Right hindlimb (tissue), 1 donor: ENCODE measurements at places on chromosomes 7 and 10.

GRCh38 chr10:29657719-29658274 lies 23.0 kb upstream of the SVIL start:
- DNase-seq: no peak

- peak; percentile 58 for DNase-seq
Observed at GRCh38 chr7:42017349-42017986, 219.5 kb downstream of the GLI3 start.

DNA sequence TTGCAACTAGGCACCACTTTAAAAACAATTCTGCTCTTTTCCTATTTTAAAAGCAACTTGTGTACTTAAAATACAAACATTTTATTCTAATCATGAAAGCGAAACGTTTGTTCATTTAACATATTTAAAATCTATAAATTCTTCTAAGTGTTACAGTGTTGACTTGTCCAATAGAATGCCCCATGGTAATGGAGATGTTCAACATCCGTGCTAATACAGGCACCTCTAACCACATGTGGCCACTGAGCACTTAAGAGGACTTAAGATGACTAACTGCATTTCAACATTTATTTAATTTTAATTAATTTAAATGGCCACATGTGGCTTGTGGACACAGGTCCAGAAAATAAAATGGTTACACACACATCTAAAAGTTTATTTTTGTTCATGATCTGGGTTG lies 115.1 kb downstream of the TPK1 start:
- DNase-seq: no peak

DNA sequence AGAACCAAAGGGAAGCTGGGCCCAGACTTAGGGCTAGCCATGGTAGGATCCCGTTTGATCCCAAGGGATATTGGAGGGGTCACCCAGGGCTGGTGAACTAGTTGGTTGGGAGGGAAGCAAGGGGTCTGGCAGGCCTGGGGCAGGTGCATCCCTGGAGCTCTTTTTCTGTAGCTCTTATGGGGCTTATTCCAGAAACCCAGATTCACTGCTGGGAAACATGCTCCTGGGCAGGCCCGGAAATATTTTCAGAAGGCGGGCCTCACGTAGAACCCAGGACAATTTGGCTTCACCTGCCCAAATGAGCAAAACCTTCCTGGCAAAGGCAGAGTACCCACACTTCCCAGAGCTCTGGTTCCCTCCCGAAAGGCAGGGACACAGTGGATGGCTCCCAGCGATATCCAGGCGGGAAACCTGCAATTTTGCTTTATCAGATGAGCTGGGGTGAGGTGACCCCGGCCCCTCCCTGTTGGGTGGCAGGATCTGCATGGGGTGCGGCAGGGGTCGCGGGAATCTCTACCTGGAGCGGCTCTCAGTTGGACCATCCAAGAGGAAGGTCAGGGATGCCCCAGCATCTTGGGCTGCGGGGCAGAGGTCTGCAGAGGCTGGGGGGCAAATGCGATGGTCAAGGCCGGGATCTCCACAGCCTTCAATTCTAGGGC lies 533.9 kb downstream of the TCERG1L start:
- DNase-seq: peak; percentile 2

DNA sequence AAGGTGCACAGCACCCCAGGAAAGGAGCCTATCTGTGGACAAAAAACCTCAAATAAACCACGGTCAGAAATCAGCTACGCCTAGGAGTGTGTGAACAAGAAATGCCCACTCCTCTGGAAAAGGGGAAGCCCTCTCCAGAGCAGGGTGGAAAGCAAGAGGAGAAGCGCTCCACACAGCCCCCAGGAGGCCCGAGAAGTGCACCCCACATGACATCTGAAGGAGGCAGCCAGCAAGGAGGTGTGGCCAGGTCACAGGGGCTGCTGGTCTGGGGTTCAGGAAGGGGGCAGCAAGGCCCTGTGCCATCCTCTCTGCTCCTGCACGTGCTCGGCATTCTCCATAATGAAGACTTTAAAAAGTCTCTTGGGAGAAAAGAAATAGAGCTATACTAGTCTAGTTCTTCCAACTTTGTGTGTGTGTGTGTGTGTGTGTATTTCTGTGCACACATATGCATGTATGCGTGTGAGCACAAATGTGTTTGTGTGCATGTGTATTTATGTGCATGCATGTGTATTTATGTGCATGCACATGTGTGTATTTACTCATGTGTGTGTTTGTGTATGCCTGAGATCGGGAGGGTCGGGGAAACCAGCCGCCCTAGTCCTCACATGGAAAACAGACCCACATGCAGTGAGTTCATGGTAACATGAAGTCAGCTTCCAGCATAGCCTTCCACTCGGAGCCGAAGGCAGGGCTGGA lies 76.5 kb downstream of the TNS3 start:
- DNase-seq: peak; percentile 24

DNA sequence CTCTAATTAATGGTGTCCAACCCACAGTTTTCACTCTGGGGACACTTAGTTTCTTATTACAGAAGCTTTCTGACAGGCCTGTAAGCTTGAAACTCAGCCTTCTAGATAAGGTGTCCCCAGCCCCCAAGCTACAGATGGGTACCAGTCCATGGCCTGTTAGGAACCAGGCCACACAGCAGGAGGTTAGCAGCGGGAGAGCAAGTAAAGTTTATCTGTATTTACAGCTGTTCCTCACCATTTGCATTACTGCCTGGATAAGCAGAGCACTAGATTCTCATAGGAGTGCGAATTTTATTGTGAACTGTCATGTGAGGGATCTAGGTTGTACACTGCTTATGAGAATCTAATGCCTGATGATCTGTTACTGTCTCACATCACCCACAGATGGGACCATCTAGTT lies 93.7 kb downstream of the TMEM26 start:
- no peak for DNase-seq

- DNase-seq: no peak
Observed at GRCh38 chr7:80476035-80476434, 35.8 kb downstream of the GNAT3 start.

DNA sequence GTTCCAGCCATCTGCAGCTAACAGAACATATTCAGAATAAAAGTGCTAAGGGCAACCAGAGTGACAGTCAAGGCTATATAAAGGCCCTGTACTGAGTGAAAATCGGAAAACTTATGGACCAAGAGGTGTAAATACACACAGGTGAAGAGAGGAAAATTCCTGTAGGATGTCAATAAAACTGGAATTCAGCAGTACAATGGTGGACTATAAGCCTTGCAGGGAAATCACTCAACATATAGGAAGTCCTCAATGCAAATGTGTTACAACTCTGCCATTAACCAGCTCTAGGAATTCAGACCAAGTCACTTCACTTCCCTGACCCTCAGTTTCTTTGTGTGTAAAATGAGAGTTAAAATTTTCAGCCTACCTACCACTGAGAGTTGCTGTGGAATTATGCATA lies 7.7 kb downstream of the USP6NL start:
- DNase-seq: no peak
